ENCODE measurements at places on chromosomes 4 and X.

- DNase-seq = no peak
These were observed 207.1 kb downstream of the SOWAHB start for GRCh38 chr4:76690906-76691275.

DNA sequence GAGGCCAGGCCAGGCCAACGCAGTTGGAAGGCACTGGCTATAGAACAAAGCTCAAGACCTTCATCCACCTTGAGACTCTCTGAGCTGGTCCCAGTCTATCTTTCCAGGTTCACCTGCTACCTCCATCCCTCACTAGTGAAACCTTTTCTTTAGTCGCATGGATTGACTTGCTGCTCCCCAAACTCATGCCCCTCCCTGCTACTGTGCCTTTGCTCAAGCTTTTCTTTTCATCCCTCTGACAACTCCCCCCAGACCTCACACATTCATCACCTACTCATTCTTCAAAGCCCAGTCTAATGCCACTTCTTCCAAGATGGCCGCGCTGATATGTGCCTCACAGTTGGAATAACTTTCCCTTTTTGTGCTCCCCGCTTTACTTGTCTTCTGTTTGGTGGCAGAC, 58.0 kb downstream of the CNGA2 start:
- no peak for DNase-seq

GRCh38 chr4:140049024-140049848, 104.7 kb downstream of the MAML3 start:
- peak; percentile 32 for DNase-seq

DNA sequence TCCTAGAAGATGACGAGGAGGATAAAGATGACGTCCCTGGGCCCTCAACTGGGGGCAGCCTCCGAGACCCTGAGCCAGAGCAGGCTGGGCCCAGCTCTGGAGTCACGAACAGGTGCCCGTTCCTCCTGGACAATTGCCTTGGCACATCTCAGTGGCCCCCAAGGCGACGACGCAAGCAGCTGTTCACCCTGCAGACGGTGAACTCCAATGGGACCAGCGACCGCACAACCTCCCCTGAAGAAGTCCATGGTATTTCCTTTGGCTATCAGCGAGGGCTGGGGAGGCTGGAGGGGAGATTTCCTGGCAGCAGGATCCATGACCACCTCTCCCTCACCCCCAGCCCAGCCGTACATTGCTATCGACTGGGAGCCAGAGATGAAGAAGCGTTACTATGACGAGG, 11.9 kb downstream of the USP11 start:
- no peak for DNase-seq

GRCh38 chr4:4446434-4446833, 59.5 kb downstream of the NSG1 start:
- no peak for DNase-seq

DNA sequence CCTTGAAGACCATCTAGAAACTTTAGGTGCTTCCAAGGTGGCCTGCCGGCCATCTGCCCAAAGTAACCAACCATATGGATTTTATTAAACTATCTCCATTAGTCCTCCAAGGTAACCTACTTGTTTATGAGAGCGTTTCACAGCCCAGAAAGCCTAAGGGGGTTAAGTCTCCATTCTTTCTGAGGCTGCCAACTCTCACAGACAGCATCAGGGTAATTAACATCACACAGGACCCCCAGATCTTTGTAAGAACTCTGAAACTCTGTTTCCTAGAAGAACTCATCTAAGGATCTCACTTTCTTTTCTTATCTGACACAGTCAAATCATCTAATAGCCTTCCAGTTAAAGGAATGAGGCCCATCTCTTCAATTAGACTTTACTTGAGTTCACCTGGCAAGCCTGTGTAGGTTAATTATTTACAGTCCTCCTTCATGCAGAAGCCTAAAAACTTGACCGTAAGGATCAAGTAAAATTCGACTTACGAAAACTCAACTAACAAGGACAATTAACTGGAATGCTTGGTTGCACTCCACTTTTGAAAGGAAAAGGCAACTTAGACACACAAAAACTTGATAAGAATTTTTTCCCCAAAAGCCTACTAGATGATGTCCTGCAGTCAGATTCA, 252.5 kb downstream of the GRIA3 start:
- DNase-seq = no peak

DNA sequence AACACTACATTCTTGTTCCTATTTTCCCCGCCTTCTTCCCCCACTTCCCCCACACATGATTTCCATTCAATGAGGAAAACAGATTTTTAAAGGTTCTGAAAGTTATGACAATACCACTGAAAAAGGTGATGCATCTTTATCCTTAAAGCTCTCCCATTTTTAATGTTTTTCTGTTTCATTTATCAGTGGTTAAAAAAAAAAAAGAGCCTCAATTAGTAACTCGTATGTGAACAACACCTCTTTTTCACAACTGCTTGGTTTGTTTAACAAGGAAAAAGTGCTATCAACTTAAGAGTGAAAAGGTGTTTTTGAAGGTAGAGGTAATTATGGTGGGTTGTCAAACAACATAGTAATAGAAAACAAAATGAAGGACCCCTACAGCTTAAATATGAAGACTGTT, 8.2 kb upstream of the CAMK2D start:
- no peak for DNase-seq

- no peak for DNase-seq
These were observed 36.7 kb downstream of the DIAPH2 start for GRCh38 chrX:96721354-96721753.

DNA sequence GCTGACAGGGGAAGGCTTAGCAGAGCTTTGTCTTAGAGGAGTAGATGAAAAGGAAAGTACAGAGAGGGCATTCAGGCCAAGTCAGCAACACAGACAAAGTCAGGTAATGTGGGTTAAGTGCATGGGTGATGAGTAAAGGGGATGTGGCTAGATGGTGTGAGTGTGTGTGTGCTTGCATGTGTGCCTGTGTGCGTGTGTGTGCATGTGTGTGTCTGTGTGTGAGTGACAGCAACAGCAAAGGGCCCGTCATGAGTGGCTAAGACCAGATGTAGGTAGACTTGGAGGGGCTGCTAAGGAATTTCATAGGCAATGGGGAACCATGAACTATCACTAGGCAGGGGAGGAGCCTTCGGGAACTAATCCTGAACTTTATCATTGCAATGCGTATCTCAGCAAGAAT, 2.2 kb upstream of the GPR78 start:
- no peak for DNase-seq

- DNase-seq = no peak
These were observed 15.0 kb upstream of the OTUD4 start for GRCh38 chr4:145195167-145195952.

- DNase-seq = peak; percentile 0
These were observed 67.9 kb upstream of the SOX3 start for GRCh38 chrX:140572724-140573123.

GRCh38 chr4:120053911-120054310, 12.7 kb downstream of the MAD2L1 start:
- no peak for DNase-seq

- no peak for DNase-seq
These were observed 1671.6 kb upstream of the TENM3 start for GRCh38 chr4:180571516-180572055.

GRCh38 chr4:123398066-123398852, 1.7 kb downstream of the SPRY1 start:
- peak; percentile 5 for DNase-seq

DNA sequence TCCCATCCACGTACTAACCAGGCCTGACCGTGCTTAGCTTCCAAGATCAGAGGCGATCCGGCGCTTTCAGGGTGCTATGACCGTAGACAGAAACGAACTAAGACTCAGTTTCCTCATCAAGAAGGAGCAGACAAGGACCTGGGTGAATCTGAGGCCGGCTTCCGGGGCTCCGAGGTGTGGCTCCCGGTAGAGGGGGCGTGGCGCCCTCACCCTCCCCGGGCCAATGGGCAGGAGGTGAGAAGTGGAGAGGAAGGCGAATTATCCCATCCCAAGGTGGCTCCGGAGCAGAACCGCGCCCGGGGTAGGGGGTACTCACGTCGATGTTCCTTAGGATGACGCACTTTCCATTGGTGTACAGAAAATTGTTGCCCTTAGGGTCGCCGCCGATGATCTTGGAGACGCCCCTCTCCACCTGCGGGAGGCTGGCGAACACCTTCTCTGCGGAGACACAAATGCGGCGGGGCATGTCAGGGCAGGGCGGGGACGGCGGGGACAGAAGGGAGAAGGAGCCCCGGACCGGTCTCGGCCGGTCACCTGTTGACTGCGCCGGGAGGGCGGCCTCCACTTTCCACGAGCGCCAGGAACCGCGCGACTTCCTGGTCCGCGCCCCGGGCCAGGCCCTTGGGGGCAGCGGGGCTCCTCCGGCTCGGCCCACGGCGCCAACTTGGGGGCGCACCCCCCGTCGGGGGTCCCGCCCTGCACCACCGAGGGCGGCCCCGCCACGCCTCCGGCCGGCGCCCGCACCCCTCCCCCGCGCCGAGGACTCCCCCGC, 616 bp downstream of the WDR1 start:
- no peak for DNase-seq

GRCh38 chr4:98334461-98334860, 73.3 kb downstream of the RAP1GDS1 start:
- DNase-seq = no peak

- DNase-seq = no peak
These were observed 61.9 kb downstream of the SLC9A6 start for GRCh38 chrX:136047016-136047642.

GRCh38 chrX:150257353-150258175, 105.6 kb upstream of the MAMLD1 start:
- no peak for DNase-seq

DNA sequence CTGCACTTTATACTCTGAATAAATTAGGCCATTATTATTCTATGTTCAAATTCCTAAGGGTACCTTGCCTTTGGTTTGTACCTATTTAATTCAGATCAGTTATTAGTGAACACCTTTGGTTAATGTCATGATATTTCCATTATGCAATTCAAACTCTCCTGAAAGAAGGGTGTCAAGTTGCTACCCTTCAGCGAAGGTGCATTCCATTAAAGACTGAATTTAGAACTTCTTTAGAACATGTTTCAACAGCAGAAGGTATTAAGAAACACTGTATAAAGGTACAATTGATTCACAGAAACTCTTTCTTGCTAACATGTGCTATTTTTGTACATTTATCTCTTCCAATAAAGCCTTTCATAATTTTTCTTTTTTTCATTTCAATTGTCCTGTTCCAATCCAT, 1545.4 kb upstream of the PCDH10 start:
- no peak for DNase-seq

DNA sequence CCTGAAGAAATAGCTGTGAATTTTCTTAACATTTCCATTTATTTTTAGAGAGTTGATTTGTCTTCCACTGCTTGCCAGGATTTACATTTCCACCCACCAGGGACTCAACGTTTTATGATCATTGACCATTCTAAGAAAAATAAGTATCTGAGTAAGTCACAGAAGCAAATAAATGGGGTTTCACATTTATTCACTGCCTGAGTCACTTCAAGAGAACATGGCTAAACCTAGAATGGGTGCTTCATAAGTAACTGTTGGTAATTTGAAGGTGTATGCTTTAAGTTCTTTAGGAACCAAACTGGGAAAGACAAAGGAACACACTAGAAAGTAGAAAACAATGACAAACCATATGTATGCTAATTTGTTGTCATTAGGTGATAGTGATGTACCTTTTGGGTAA, 43.2 kb upstream of the GRIA3 start:
- DNase-seq = no peak

- DNase-seq = no peak
These were observed 15.6 kb downstream of the XAGE3 start for GRCh38 chrX:52852110-52852860.

- no peak for DNase-seq
These were observed 33.9 kb downstream of the NAA11 start for GRCh38 chr4:79292008-79292407.
